ENCODE measurements at places on chromosomes 7 and 10.

GRCh38 chr7:114242992-114243507 is 171.6 kb upstream of the FOXP2 start:
- DNase-seq = no peak

DNA sequence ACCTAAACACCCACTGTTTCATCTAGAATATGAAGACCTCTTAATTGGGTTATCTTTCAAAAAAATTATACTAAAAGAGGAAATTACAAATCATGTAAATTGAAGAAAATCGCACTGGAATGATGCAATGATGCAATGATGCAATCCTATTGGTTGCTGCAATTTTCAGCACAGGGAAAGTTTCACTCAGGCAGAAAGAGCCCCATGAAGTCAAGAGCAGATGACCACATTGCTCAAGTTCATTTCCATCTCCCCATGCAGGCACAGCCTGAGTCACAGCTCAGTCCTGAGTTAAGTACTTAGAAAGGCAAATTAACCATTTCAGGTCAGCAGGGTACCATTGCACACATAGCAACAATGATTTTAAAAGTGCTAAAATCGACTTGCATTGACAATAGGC is 180.3 kb upstream of the MYO3A start:
- DNase-seq = no peak

- DNase-seq = no peak
Measured at GRCh38 chr10:102579328-102579727, 65.0 kb upstream of the TRIM8 start.

- no peak for DNase-seq
Measured at GRCh38 chr10:92450896-92451295, 123.0 kb downstream of the IDE start.

GRCh38 chr7:106177300-106177690 is 65.2 kb upstream of the SYPL1 start:
- DNase-seq = no peak

DNA sequence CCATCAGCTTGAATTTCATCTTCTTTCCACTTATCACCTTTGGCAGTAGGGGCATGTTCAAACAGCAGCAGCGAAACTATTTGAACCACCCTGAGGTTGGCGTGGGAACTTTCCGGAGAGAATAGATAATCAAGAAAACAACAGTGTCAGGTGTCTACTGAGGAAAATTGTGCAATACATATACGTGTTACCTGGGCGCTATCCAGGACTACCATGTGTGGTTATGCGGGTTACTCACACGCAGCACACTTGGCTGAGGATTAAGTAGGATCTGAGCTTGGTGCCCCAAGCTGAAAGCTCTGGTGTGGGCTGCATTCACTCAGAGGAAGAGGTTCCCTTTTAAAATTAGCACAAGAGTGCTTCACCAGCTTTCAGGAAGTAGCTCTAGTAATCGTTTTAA is 8.8 kb upstream of the ABI1 start:
- no peak for DNase-seq

DNA sequence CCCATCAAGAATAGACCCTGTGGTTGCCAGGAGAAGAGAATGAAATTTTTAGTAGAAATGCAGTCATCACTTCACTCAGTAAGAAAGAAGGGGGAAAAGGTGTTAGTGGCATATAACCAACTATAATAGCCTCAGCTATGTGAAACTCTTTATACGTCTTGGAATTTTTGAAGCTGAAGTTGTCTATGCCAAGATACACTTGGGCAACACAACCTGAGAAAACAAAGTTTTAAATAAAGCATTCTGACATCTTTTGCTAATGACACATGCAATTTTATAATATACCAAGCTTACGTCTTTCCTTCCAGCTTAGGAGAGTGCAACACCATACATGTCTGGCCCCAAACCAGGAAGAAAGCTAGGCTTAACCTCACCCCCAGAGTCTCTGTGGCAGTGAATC is 40.8 kb upstream of the ZNF438 start:
- DNase-seq = no peak

DNA sequence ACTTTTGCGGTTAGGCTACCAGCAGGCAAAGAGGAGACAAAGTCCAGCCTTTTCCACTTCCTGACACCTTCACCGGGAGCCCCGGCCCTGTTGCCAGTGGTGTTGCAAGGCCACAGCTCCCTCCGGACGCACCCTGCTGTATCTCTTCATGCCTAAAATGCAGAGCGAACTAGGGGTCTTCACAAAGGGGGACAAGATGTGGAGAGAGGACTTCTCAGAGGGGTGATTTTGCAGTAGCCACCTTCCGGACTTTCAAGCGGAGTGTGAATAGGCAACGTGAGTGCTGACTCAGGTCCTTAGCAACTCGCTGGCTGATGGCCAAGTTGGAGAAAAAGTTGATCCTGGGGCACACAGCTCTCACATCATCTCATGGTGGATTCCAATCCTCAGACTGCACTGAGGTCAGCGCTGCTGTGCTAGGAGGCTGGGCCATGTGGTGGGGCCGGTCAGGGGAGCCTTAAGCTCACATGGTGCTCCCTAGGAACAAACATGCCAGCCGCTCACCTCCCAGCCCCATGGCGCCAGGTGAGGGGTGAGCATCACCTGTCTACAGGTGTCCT is 166.3 kb downstream of the LCOR start:
- DNase-seq = no peak

Measured in Panc1 (cell line).